ENCODE measurements at places on chromosomes 5 and 9. TPM values are rescaled to one million over a fixed set of nuclear protein-coding genes. Genes with fewer than 3 reads are reported as not detected.

GRCh38 chr9:9133526-9133925 lies 1333.9 kb upstream of the DMAC1 start:
- no peak for DNase-seq

DNA sequence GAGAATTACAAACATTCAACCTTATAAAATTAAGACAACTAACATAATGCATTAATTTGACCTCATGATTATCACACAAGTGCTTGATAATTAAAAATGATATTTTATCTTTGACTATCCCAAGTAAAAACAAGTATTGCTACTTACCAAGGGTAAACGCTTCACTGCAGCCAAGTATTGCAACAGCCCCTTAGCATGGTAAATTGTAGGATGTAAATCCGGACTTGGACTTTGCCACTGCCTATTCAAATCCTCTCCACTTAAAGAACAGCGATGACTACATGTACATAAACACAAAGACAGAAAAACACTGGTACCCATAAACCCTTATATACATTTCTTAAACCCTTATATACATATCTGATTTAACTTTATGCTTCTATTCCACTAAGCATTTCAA lies 155.1 kb downstream of the AGTPBP1 start:
- DNase-seq: no peak

DNA sequence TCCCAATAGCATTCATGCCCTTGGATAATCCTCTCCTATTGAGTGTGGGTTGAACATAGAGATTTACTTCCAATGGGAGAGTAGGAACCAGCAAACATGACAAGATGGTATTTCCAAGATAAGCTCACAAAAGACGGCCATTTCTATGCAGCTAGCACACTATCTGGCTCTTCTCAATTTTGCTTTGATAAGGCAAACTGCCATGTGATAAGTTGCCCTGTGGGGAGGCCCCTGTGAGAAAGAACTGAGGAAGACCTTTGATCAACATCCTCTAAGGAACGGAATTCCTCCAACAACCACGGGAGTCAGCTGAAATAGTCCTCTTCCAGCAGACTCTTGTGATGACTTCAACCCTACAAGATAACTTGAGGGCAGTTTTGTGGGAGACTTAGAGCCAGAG lies 211.9 kb upstream of the TRPM3 start:
- no peak for DNase-seq

The FAM200C gene
- 15.2 TPM for polyA plus RNA-seq

- no peak for DNase-seq
These were observed 199.0 kb upstream of the MVB12B start for GRCh38 chr9:126127591-126127990.

The CDC25C gene
- 10.2 TPM for polyA plus RNA-seq

- no peak for DNase-seq
These were observed 41.9 kb downstream of the GPBP1 start for GRCh38 chr5:57215629-57216195.

DNA sequence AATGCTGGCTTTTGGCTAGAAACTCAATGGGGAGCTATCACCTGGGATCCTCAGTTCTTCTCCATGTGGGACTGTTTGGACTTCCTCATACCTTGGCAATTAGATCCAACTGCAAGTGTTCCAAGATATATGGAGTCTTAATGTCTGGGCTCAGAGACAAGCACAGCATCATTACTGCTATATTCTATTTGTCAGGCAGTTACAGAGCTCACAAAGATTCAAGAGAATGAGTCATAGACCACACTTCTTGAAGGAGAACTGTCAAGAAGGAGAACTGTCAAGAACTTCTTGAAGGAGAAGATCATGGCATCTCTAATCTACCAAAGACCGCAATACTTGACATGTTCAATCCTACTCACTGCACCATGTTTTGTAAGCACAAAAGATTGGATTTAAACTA lies 106.8 kb upstream of the NREP start:
- no peak for DNase-seq
